ENCODE measurements at places on chromosomes 11 and 22.

DNA sequence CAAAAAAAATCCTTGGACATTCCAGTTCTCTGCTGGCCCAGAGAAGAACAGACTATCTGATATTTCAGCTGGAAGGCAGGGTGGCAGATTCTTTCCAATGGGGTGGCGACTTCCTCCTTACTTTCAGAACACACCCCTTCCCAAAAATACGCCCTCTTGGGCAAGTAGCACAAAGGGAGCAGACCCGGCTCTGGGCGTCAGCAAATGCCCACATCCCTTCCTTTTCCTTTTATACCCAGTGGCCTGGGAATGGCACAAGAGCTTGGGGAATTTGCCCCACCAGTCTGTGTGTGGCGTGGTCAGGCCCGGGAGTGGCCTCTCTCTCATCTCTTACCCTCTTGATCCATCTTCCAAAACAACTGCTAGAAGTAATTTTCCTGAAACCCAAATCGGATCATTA lies 33.0 kb upstream of the NUP160 start:
- no peak for DNase-seq

DNA sequence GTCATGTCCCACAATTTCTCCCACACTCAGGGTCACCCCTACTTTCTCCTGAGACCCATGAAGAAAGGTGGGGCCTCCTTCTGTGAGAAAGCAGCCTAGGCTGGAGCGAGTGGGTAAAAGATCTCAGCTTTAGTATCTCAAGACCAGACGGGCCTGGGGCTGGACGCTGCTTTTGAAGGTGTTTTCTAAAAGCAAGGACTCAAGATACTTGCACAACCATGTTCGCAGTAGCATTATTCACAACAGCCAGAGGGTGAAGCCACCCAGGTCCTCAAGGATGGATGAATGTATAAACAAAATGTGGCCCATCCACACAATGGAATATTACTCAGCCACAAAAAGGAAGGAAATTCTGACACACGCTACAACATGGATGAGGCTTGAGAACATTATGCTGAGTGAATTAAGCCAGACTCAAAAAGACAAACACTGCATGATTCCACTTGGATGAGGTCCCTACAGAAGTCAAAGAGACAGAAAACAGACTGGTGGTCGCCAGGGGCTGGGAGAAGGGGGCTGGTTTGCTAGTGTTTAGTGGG lies 10.6 kb downstream of the SHANK2 start:
- no peak for DNase-seq

DNA sequence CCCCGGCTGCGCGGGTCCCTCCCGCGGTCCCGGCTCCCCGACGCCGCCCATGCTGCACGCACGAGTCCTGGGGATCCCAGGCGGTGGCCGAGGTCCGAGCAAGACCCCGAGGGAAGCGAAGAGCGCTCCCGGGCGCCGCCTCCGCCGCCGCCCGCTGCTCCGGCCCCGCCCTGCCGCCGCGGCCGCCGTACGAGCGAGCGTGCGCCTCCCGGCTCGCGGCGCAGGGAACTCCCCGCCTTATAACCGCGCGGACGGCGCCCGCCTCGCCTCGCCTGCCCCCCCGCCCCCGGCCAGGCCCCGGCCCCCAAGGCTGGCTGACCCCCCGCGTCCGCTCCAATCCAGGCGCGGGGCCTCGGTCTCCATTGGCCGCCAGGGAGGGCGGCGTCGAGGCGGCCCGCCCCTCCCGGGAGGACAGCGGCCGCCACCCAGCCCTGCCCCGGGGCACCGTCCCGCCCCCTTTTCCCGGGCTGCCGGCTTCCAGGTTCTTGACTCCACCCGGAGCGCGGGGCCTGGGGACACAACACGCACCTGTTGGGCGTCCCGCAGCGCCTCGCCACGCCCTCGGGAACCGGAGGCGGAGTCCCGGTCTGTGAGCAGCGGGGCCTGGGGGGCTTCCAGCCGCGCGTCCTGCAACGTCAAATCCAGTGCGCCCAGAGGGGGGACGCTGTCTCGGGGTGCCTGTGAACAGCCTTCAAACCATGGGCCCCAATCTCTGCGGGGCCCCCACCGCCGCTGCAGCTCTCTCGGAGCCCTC lies at the start of gene FADS3:
TSS of gene FADS3 (minus strand) at position 215 of the 754 bp plus-strand sequence. CDS start at position 51, 164 bp downstream.
- DNase-seq, result peak; percentile 98

DNA sequence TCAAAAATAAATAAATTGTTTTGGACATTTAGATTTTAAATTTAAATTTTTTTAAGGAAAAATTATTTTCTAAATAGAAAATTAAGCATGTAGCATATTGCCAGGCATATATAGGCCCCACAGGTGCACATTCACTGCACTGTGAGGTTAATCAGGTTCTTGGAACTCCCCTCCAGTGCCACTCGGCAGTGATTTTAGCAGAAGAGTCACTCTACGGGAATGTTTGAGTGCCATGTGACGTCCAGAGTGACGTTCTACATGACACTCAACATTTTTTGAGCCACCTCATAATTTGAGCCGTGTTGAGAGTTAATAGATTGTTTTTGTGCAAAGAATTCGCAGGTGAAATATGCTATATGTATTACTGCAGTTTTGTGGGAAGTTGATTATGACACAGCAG lies 77.4 kb downstream of the SWAP70 start:
- DNase-seq, result no peak

GRCh38 chr11:62908468-62909072 lies 12.6 kb downstream of the CHRM1 start:
- DNase-seq, result no peak

DNA sequence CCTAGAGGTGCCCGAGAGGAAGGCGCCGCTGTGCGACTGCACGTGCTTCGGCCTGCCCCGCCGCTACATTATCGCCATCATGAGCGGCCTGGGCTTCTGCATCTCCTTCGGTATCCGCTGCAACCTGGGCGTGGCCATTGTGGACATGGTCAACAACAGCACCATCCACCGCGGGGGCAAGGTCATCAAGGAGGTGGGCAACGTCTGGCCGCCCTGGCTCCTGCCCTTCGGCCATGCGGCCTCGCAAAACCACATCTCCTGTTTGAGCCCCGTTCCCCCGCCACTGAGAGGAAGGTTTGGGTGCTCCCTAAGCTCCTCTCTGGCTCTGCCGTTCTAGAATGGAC lies 3.4 kb downstream of the SLC17A6 start:
- DNase-seq, result no peak

GRCh38 chr11:72534371-72535193 lies 100.3 kb upstream of the CLPB start:
- DNase-seq, result no peak

DNA sequence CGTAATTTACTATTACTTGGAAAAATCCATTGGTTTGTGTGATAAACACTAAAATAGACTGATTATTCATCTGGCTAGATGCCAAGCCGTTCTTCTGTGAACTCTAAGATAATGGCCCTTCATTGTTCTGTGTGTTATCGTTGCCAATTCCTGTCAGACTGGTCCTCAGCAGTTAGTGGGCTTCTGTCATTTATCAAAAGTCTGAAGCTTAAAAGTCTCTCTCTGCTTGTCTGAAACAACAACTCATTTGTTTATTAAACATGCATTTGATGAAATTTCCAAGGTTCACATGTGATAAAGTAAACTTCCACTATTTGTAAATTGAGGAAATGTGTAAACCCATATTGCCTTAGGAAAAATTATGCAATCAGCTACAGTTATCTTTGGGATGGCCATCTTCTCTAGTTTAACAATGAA lies 21.1 kb upstream of the RDX start:
- DNase-seq, result no peak

DNA sequence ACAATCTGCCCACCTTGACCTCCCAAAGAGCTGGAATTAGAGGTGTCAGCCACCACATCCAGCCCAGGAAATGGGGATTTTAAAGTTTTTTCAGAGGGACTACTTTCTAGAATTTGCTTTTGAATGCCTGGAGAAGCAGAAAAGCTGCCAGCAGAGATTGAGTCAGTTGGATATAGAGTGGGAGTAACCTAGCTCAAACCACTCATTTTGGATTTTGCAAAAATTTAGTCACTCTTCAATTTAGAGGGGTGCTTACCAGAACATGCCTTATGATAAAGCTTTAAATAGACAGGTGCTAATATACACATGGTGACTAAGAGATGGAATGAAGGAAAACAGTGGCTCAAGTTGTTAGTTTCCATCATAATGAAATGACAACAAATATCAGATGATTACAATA lies 26.5 kb upstream of the PSMA1 start:
- no peak for DNase-seq

DNA sequence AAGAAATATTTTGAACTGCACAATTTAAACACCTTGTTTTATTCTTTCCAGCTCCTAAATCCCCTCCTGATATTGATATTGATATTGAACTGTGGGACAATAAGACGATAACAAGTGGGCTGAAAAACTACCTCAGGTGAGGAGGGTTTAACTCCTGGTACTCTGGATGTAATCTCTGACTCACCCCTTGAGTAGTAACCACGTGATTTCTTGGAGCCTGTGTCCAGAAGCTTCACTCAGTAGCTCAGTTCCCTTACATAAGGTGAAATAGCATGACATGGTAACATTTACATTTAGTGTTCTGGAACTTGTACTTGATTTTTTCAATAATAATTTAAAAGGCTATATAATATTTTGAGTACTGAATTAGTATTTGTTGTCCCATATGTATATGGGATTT lies 168.0 kb downstream of the PGR start:
- no peak for DNase-seq

- no peak for DNase-seq
Measured at GRCh38 chr11:71425860-71426259, 22.3 kb downstream of the DHCR7 start.

GRCh38 chr22:21033895-21034294 lies 1.5 kb upstream of the SLC7A4 start:
- no peak for DNase-seq

- no peak for DNase-seq
Measured at GRCh38 chr11:89433278-89433677, 57.9 kb downstream of the NOX4 start.

GRCh38 chr11:40401132-40401853 lies 1058.2 kb downstream of the LRRC4C start:
- no peak for DNase-seq

DNA sequence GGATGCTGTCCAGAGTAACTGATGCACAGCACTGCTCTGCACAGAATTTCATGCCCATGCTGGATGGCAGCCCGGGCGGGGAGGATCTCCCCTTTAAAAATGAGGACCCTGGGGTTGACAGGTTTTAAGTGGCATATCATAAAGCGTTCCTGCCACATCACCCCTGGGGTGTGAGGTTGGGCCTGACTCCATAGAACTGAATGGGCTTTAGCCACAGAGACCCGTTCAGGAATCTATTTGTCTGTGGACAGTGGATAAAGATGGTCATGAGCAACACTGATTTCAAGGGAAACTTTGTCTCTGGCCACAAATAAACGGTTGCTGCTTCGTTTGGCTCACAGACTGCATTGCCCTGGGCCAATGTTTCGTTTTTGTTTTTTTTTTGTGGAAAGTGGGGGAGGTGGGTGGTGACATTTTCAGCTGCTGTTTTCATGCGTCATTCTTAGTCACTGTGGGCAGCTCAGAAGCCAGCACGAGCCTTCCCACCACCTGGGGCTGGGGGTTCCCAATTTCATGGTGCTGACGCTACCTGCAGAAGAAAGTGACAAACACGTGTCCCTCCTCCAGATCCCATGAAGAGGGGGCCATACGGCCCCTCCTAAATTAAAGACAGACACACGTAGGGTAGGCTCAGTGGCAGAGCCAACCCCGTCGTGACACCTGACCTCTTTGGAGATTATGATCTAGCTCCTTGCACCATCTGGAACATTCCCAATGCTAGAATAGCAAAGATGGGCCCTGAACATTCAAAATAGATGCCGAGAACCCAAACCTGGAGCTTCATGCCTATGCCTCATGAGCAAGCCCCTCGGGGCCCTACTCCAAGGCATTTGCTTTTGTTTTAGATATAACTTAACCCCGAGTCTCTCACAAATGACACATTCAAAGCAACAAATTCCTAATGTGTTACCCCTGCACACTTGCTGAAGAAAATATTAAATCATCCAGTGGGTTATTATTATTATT lies 54.8 kb upstream of the PHF21B start:
- DNase-seq, result no peak

DNA sequence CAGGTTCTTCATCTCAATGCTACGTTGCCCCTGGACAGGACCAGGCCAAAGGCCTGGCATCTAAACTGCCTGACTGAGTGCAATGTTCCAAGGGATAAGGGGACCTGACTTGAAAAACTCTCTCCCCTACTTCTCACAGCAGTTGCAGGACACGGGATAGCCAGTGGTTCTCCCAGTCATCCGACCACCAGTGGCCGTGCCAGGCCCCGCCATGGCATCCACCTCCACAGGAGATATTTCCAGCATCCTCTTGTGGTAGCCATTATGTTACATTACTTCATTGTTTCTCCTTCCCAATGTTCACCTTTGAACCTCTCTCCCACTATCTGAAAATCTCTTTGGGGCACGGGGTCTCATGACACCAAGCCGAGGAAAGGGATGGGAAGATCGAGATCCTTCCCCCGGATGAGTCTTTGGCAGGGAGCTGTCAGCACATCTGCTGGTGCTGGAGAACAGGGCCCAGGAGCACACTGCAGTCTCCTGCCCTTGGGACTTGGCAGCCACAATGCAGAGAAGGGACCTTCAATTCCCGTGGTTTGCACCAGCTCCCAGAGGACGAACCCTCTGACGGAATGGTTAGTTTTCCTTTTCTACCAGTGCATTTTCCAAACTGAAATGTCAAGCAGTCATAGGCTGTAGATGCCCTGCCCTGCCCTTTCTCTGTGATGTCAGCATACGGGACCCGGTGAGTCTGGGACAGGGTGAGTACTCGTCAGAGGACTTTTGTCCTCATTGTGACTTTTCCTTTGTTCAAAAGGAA lies 121.2 kb downstream of the ETS1 start:
- no peak for DNase-seq

DNA sequence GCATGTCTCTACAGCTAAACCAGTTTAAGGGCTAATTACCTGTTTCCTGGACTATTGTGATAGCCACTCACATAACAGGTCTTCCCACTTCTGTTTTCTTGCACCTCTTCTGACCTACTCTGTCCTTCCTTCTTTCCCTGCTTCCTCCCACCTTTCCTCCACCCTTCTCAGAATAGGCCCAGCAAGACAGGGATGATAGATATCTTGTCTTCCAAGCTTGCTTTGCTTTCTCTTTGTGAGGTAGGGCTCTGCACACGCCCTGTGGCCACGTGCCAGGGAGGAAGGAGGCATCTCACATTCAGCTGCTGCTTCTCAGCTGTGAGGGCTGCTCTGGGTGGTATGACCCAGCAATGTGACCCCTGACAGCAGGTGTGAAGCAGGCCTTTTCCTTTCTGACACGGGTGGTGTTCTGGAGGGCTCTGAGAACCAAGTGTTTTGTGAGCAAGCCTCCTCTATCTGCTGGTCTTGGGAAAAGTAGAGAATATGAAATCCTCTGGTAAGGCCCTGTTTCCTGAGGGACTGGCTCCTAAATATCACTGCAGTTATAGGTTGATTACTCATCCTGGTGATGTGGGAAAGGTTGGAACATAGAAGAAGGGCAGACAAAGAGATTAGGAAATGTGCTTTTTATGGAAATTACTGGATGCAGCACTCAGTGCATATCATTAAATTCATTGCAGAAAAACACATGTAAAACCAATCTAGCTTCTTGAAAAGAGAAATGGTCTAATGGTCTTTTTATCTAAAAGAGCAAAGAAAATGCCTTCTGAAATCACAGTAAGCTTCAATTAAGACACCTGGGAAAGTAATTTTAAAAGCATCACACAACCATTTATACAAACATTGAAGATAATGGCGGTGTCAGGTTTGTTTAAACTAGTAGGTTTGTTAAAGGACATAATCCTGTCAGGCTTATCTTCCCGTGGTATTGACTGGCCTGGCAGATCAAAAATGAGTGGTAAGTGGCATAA lies 8.5 kb downstream of the AMOTL1 start:
- DNase-seq, result no peak

- no peak for DNase-seq
Measured at GRCh38 chr11:68504432-68505066, 44.0 kb downstream of the PPP6R3 start.

- DNase-seq, result no peak
Measured at GRCh38 chr11:73480677-73481076, 104.5 kb downstream of the RELT start.
